Left hindlimb (tissue), 1 donor: ENCODE measurements at places on chromosomes 2 and 18.
A peak's percentile ranks its signal among the peaks of the same experiment; 100 is the strongest.

- no peak for DNase-seq
Observed at GRCh38 chr2:75655861-75656260, 9.3 kb downstream of the MRPL19 start.

GRCh38 chr2:109270505-109271312 lies 141.7 kb downstream of the SH3RF3 start:
- peak; percentile 63 for DNase-seq

- DNase-seq, result no peak
Observed at GRCh38 chr18:35122586-35123224, 81.5 kb downstream of the MAPRE2 start.

- DNase-seq, result no peak
Observed at GRCh38 chr2:135151615-135152014, 99.5 kb downstream of the RAB3GAP1 start.

- DNase-seq, result no peak
Observed at GRCh38 chr18:54254265-54254758, 15.0 kb upstream of the POLI start.

GRCh38 chr18:75132931-75133525 lies 75.9 kb downstream of the PTGR3 start:
- no peak for DNase-seq

- no peak for DNase-seq
Observed at GRCh38 chr2:140422759-140423158, 1642.6 kb upstream of the NXPH2 start.

- DNase-seq, result peak; percentile 71
Observed at GRCh38 chr2:74919827-74920226, 38.6 kb upstream of the POLE4 start.

GRCh38 chr2:68769586-68770270 lies 35.1 kb downstream of the ARHGAP25 start:
- DNase-seq, result no peak

DNA sequence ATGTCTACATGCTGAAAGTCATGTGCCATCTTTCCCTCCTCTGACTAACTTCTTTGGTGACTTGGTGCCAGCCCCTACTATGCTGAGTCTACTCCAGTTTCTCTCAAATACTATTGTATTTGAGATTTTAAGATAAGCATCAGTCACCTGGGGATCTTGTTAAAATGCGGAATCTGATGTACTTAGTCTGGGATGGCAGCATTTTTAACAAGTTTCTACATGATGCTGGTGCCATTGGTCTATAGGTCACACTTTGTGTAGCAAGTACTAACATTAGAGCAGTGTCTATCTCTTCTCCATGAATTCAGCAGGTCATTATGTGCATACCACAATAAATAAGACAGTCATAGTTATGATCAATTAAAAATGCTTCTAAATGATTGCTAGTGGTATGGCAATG lies 106.9 kb downstream of the CERS6 start:
- no peak for DNase-seq

DNA sequence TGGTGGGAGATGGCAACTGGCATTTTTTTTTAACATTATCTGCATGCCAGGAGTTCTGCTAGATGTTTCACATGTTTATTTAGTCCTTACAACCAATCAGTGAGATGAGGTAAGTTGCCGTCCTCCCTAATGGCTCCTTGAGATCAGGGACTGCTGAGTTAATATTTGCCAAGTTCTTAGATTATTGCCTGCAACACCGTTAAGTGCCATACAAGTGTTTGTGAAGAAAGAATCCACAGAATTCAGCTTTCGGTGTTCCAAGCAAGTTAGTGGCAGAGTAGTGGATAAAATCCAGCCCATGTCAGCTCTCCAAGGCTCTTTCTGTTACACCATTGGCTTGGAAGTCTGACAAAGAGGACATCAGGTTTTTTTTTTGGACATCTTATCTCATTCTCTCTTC lies 95.9 kb downstream of the C1QL2 start:
- DNase-seq, result no peak

DNA sequence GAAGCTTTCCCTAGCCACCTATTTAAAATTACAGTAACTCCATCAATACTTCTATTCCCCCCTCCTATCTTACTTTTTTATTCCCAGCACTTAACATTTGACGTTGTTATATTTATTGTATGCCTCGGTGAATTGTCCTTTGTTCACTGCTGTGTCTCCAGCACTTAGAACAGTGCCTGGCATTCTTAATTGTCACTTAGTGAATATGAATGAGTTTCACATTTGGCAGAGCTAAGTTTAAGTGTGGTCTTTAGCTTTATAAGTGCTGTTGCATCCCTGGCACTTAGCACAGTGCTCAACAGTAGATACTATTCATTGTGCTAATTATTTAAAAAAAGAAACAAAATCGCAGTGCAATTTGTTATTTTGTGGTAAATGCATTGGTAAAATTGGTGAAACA lies 1.7 kb downstream of the RMP24 start:
- no peak for DNase-seq

GRCh38 chr2:19630921-19631320 lies 270.9 kb downstream of the TTC32 start:
- no peak for DNase-seq

- no peak for DNase-seq
Observed at GRCh38 chr2:120744817-120745216, 9.1 kb downstream of the GLI2 start.

- no peak for DNase-seq
Observed at GRCh38 chr2:137826373-137827372, 137.6 kb upstream of the HNMT start.

DNA sequence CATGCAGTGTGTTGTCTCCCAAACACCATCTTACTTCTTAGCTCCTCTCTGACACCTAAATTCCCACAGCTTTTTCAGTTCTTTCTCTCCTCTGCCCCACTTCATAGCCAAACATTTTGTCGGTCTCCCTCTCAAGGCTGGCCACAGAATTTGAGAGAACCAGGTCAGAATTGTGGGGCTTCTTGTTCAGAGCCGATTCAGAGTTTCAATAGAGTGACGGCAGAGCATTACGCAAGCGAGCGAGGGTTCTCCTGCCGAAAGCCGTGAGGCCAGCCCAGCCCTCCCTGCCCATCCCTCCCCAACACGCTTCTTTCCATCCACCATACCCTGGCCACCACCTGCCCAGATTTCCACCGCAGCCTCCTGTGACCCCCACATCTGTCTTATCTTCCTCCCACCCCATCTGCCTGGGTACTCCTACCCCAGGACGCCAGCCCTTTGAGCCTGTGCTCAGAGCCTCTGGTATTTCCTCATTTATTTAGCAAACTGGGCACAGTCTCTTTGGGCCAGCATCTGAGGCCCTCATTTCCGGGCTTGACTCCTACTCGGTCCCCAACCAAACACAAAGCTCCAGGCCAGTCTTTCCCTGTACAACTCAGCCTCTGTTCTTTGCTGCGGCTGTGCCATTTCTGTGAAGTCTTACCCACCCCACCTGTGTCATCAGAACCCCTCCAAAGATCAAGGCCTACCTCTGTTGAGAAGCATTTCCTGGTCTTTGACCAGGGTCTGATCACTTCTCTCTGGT lies 70.0 kb upstream of the MAP4K4 start:
- DNase-seq, result no peak

- DNase-seq, result no peak
Observed at GRCh38 chr18:78410094-78410786, 569.4 kb upstream of the SALL3 start.

DNA sequence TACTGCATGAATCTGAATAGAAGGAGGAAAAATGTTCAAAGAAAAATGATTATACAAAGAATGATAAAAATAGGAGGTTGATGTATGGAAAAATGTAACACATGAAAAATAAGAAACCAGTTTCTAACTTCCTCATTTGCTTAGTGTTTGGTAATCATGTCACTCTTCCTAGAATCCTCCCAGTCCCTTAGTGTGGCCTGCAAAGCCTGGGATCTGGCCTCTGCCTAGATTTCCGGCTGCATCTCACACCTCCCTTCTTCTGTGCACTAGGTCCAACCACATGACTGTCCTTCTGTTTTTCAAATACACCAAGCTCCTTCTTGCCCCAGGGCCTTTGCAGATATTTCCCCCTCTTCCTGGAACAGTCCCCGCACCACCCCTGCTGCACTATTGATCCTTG lies 76.8 kb upstream of the RBMS1 start:
- DNase-seq, result no peak

- DNase-seq, result no peak
Observed at GRCh38 chr2:88738271-88738670, 46.8 kb downstream of the RPIA start.

DNA sequence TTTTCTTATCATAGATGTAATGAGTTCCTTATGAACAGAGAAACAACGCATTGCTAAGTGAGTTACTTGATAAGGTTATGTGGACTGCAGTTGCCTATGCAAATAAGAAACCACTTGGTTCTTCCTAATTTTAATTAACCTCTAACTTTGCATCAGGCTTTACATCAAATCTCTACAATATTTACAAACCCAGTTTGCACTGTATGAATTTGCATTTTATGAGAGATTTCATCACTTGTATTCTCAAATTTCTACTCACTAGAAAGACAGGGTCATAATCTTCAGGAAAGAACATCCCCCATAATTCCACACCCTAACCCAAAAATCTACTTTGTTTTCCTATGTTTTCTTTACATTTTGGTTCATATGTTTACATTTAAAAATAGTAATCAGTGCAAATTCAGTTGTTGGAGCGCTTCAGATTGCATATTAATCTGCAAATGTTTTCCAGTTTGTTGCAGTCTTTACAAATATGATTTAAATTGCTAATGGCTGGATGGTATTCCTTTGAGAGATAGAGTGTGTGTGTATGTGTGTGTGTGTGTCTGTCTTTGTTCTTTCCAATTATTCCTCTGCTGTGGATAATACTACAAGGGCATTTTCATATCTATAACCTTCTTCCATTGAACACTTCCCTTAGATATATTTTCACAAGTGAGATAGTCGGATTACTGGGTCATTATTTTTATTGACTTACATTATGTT lies 106.1 kb downstream of the COL4A4 start:
- DNase-seq, result no peak

DNA sequence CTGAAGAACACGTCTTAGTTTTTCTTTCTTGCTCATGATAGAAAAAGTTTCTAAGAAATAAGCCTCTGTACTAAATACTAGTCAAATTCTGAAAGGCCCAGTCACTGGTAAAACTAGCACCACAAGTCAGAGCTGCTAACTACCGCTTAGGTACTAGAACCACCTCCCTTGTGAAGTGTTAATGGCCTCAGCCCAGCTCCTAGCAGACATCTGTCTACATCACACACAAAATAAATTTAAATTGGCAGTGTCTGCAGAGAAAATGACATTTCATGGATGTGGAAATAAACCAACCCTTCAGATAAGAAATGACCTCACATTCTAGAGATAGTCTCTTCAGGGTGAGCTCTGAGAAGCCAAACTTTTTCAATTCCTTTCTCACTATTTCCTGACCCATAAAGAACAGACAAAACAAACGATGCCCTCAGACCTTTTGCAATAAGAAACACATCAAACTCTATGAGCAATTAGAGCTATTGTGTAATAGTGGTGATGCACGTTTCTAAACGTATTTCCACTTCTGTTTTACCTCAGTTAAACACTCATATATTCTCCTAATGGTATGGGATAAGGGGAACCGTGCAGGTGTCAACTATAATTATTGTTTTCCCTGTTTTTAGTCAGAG lies 70.3 kb upstream of the DSG1 start:
- no peak for DNase-seq

DNA sequence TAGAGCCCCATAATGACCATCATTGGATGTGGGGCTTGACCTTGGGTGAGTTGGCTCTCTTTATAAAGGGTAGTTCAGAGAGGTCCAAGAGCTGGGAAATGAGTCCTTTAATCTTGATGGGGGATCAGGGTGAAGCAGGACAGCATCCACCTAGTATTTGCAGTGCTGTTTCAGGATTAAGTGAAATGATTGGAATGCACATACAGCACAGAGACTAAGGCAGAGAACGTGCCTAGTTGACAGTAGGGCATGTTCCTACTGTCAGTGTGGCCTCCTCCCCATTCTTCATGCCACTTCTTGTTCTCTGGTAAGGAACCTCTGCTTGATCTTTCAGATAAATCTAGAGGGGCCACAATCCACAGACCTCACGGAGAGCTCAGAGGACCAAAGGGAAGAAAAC lies 78.9 kb downstream of the TRIM43 start:
- DNase-seq, result no peak

GRCh38 chr2:33208400-33208799 lies 261.6 kb downstream of the LTBP1 start:
- no peak for DNase-seq

- DNase-seq, result no peak
Observed at GRCh38 chr18:67428158-67428557, 88.4 kb downstream of the DSEL start.

DNA sequence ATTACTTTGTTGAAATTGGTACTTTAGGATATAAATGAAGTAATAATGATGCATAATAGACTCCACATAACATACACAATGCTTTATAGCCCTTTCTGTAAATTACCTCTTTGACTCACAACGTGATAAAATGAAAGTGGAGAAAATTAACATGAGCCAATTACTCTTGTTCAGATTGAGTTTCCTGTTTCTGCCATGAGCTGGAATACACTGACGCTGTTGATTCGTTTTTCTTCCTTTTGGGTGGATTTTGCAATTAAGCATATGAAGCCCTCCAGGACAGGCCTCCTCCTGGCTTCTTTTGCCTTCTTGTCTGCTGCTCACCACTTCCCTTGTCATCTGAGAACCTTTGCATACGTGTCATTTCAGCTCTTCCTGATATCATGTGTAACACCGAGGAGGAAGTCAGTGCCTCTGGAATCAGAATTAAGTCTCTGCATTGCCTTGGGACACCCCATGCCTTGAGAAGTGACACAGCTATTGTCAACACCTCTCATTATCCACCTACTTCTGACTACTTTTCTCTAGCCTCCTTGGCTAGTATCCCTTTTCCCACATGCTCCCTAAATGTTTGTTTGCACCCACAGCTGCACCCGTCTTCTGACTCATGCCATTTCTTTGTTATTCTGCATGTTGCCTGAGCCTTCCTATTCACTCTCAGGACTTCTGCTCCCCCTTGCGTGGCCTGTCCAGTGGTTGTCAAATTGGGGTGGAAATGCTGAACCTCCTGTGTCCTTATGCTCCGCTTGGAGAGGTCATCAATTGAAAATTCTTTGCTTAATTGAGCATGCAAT lies 134.1 kb downstream of the FMNL2 start:
- no peak for DNase-seq

GRCh38 chr2:157318884-157319283 lies 6.7 kb downstream of the ERMN start:
- no peak for DNase-seq

DNA sequence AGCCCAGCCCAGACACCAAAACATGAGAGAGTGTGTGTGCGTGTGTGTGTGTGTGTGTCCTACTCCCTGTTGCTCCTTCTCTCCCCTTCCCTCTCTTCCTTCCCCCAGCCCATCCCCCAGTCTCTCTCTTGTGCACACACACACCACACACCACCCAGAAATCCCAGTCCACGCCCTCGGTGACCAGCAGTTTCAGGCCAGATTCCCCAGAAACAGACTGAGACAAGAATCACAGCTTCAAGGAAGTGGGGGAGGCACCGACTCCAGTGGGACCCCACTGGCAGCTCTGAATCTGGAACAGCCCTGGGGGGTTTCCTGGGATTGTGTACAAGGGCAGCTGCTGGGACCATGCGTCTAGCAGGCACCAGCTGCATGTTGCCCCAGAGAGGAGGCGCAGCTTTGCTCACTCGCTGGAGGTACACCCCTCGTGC lies 113.5 kb downstream of the NDUFA10 start:
- peak; percentile 43 for DNase-seq
